Lung microvascular endothelial cell (primary cell): ENCODE measurements at places on chromosomes 5 and 9. TPM values are rescaled to one million over a fixed set of nuclear protein-coding genes. Genes with fewer than 3 reads are reported as not detected.
A peak's percentile ranks its signal among the peaks of the same experiment; 100 is the strongest.

DNA sequence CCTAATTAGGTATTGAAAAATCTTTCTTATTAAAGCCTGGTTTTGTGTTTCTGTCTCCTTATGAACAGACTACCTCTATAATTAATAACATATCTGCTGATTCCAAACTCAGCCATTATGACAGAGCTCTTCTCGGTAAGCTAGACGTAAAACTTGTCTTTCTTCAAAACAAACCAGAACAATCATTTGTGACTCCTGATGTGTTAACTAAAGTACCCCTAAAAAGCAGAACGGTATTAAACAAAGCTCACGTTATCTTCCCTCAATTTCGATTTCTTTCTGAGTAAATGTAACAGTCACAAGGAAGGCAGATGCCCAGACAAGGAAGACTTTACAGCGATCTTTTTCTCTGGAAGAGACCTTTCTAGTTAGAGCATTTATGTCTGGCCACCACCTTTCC is 1.8 kb downstream of the SEMA5A start:
- no peak for DNase-seq

DNA sequence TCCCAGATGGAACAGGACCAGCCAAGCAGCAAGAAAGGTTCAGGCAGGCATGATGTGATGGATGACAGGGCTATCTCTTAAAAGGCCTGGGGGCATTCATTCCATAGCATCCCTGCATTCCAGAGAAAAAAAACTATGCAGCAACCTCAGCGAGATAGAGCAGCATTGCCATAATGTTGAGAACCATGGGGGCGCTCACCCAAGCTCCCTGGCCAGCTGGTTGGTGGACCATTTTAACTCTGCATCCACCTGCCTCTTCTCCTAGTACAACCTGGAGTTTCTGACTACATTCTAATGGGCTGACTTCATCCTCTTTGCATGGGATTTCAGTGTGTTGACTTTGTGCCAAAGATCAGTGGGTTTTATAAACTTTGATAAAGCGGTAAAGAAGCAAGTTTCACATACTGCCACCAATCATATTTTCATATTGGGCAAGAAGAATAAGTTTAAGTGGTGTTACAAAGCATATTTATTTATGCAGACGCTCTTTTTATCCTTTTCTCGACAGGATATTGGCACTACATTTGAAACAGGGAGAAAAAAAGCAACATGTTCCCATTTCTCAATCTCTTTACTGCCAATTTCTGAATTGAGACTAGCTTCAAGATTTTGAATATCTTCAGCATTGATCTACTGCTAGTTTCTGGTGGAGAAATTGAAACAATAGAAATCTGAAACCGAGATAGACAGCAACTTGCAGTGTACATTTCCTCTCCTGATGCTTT is 378.3 kb upstream of the WWC1 start:
- DNase-seq = no peak

- peak; percentile 63 for DNase-seq
Measured at GRCh38 chr5:95731571-95732554, 727 bp downstream of the RHOBTB3 start.

DNA sequence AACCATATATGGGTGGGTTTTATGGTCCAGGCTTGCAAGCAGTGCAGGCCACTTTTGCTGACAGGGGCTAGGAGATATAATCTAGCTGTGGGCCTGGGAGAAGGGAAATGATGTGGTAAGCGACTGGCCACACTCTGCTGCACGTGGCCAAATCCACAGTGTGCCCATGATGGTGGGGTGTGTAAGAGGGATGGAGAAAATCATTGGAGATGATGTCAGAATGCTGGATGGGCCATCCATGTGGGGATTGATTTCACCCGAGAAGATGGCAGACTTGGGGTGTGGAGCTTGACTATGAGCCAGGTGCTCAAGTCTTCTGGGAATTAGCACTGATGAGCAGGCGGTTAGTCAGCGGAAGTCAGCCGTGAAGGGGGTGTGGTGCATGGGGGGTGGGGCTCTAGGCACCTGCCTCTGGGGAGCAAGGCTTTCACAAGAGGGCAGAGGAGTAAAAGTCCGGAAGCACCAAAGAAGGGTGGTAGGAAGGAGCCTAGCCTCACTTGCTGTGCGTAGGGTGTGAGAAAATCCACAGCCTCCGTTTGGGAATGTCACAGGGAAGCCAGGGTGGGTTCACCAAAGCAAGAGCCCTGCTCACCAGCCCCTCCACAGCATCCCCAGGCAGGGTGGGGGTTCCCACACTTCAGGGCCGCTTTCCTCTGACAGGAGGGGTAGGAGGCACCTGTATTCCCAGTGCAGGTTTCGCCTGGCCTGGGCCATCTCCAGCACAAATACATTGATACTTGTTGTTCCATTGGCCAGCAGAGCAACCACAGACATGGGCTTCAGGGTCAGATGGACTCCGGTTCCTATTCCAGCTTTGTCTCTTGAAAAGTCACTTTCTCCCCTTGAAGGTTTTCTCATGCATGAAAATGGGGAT is 44.5 kb upstream of the ANGPTL2 start:
- DNase-seq = no peak

GRCh38 chr9:91174772-91175171 is 186.9 kb downstream of the AUH start:
- no peak for DNase-seq

- DNase-seq = no peak
Measured at GRCh38 chr9:135789838-135790291, 87.9 kb downstream of the KCNT1 start.

DNA sequence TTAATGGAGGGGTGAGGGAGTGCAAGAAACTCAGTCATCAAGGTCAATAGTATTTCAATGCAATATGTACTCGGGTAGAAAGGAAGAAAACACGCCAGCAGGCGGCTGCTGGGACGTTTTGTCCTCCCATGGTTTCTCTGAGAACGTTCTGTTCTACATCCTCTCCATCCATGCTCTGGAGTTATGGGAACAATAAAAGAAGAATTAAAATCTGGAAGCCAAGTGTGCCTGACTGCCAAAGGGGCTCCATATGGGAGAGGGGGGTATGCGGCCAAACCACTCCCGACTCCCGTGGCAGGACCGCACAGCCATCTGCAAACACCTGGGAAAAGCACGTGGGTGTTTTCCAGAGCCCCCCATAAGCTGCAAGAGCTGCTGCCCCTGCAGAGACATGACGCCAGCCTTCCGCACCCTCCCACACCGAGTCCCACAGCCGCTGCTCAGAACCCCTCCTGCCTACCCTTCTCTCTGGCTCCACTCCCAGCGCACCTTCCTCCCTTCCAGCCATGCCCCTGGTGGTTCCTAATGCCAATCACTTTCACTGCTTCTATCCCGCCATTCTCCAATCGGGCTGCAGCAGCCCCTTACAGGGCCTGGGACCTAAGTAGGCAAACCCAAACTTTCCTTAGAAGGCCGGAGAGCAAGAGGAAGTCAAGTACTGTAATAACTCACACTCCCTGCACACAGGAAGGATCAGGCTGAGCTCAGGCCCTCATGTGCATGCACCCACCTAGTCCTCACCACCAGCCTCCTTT is 241.6 kb downstream of the SYK start:
- DNase-seq = no peak

DNA sequence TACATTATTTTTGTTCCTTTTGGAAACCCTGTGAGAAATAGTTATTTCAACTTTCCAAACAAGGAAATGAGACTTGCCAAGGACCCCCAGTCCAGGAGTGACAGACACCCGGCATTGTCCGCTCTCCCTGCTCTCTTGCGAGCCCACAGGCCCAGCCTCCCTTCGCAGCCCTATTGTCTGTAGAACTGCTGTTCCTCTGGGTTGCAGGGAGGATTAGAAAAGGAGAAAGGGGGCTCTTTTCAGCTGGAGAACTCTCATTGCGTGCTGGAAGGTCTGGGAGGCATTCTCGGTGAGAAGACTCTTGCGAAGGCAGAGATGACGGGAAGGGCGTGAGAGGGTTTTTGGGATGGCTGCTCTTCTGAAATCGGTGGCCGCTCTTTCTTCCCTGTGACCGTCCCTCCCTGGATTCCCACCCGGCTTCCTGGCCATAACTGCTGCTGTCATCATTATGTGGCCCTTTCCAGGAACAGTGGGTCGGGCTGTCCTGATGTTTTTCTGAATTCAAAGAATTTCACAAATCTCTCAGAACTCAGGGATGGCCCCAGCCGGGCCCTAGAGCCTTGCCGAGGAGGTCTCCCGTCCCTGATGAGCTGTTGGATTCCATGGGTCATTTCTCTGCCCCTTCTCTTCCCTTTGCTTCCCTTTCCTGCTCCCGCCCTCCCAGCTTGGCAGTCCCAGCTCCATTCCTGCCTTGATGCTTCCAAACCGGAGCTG is 29.8 kb downstream of the STC2 start:
- DNase-seq = no peak

DNA sequence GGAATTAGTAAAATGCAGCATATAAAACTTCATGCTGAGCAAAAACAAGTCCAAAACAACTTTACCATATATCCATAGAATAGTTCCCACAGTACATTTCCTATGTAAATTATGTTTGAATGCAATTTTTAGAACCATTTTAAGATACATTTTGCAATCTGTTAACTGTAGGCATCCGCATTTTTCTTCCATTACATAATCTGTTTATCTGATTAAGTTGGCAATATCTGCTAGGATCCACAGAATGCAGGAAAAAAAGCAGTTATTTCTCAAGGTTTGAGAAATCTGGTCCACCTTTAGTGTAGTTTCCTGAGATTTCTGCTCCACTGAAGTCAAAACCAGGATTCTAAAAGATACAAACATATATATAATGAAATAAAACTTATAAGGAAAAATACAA is 6.2 kb downstream of the NUDCD2 start:
- no peak for DNase-seq

GRCh38 chr5:172839669-172840431 is 5.8 kb downstream of the ERGIC1 start:
- peak; percentile 88 for DNase-seq

- DNase-seq = peak; percentile 24
Measured at GRCh38 chr9:126399251-126399650, 72.6 kb downstream of the MVB12B start.

GRCh38 chr9:126423916-126424185 is 97.2 kb downstream of the MVB12B start:
- DNase-seq = no peak

- DNase-seq = no peak
Measured at GRCh38 chr5:2112173-2113025, 229.7 kb upstream of the IRX4 start.

DNA sequence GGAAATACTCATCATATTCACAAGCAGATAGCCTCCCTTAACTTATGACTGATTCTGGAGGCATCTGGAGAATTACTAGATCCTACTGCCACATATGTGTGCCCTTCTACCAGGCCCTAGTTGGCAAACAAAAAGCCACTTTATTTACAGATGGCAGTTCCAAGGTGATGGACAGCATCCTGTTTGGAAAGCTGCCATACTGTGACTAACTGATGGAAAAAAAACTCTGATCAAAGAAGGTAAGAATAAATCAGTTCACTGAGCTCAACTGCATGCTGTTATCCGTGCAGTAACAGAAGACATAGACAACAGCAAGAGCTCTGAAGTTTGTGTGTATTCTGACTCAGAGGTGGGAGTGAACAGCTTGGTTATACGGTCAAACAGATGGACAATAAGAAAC is 279.8 kb upstream of the POU5F2 start:
- DNase-seq = peak; percentile 78

DNA sequence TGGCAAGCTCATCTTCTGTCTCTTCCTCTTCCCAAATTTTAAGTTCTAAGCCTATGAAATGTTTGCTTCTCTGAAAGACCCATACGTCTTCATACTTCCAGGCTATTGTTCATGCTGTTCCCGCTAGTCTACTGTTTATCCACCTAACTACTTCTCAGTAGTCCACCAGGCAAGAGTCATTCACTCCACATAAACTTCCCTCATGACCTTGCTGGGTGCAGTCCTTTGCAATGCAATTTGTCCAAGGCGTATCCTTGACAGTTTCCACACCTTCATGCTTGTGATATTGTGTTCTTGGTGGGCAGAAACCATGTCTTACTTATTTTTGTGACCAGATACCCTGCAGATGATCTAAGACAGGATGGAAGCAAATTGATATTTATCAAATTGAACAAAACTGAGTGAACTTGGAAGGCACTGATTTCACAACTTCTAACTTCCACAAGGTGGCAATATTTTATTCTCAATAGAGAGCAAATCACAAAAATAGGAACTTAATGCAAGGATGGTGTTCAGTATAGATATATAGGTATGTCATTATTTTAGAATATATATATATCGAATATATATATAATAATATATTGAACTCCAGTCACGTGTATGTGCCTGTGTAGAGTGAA is 30.3 kb downstream of the TYRP1 start:
- DNase-seq = peak; percentile 44

- DNase-seq = no peak
Measured at GRCh38 chr5:120083851-120084542, 380.1 kb upstream of the PRR16 start.

DNA sequence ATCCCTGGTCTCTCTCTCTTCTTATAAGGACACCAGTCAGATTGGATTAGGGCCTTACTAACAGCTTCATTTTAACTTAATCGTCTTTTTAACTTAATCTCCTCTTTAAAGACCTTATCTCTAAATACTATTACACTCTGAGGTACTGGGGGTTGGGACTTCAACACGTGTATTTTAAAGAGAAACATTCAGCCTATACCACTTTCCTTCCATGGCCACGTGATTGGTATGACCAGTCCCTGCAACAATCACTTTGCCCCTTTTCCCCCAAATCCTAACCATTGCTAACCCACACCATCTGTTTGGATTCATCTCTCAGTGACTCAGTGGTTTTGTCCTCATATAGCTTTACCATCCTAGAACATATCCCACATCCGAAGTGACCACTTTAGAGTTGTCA is 3.8 kb upstream of the MAN2A1 start:
- no peak for DNase-seq

DNA sequence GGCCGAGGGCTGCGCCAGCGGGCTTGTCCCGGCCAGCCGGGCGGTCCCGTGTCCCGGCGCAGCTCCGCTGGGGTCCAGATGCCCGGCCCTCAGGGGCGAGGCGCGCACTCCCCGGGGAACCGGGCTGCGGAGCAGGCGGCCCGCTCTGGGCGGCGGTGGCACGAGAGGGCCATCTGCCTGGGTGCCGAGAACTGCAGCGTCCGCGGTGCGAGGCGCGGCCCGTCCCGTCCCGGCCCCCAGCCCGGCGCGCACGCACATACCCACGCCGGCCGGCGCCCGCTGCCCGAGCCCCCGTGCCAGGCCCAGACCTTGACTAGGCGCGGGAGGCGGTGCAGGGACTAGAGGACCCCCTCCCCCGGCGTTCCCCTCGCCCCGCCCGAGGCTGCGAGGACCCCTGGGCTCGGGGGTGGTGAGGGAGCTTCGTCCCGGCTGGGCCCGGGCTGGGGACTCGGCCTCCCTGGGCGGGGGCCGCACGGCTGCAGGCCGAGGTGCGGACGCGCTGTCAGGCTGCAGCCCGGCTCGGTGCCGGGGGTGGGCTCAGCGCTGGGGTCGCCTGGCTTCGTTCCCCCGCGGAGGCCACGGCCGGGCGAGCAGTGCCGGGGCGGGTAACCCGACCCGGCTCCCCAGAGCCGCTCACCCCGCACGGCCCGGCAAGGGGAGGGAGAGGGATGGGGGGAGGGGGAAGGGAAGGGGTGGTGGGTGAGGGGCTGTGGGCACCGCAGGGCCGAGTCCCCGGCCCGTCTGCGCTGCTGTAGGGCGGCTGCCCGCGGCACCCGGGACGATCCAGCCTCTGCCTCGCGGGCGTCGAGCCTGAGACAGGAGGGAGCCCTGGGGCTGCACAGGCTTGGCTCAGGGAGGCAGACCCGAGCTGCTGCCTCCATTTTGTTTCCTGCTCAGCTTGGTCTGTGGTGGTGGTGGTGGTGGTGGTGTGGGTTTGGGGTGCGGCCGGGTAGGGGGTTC is 1.2 kb upstream of the NSD1 start:
- no peak for DNase-seq

IRX4 gene
- total RNA-seq = not detected in 2 replicates

ADAMTS2 gene
- total RNA-seq = 0.22 and 0.40 TPM in 2 replicates

LCN9 gene
- total RNA-seq = not detected in 2 replicates

NXNL2 gene
- total RNA-seq = under 0.01 and 0.79 TPM in 2 replicates

SEC16A gene
- 12.4 and 14.3 TPM in 2 replicates for total RNA-seq

UNC5A gene
- 0.22 and 0.40 TPM in 2 replicates for total RNA-seq

GRXCR2 gene
- not detected in 2 replicates for total RNA-seq

TOPORS gene
- 21.1 and 30.6 TPM in 2 replicates for total RNA-seq
